ENCODE measurements at places on chromosomes 12 and 14.

DNA sequence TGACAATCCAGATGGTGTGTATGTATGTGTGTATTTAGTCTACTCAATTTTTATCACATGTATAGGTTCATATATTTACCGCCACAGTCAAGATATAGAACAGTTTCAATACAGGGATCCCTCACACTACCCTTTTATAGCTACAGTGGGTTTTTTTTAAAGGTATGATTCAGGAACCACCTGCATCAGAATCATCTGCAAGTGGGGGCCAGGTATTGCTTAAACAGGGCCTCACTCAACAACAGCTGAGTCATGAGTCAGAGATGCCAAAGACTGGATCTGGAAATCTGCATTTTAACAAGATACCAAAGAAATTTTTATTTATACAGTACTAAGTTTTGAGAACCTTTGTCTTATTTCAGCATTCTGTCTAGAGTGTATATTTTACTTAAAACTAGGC is 117.6 kb downstream of the SLC35F4 start:
- DNase-seq = no peak

DNA sequence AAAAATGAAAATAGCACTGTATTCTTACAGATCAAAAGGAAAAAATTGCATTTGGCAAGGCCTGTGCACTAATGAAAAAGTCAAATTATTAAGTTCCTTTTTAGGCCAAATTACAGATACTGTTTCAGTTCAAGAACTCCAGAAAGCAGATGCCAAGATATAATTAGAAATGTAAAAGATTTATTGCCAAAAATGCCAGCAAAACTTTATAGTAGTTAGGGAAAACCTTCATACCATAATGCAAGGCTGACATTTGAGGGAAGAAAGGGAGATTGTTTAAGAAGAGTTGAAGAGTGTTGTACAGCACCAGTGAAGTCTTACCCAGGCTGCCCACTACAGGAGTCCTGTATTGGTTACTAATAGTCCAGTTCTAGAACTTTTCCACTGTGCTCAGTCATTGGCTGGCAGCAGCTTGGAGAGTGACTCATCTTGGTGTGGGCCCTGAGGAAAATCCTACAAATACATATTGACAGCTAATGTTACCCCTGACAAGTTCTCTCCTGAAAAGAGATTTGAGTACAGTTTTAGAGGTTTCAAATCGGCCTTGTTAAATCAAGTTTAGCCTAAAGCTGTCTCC is 600.4 kb downstream of the C12orf50 start:
- DNase-seq = no peak

DNA sequence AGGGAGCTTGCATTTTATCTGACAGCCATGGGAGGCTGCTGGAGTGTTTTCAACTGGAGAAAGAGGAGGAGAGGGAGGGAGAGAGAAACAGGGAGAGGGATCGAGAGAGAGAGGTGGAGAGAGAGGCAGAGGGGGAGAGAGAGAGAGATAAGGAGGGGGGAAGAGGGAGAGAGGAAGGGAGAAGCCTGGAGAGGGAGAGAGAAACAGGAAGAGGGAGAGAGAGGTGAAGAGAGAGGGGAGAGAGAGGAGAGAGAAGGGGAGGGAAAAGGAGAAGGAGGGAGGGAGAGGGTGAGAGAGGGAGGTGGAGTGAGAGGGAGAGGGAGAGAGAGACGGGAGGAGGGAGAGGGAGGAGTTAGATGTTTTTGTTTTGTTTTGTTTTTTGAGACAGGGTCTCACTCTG is 45.6 kb downstream of the DNAH10 start:
- DNase-seq = no peak

DNA sequence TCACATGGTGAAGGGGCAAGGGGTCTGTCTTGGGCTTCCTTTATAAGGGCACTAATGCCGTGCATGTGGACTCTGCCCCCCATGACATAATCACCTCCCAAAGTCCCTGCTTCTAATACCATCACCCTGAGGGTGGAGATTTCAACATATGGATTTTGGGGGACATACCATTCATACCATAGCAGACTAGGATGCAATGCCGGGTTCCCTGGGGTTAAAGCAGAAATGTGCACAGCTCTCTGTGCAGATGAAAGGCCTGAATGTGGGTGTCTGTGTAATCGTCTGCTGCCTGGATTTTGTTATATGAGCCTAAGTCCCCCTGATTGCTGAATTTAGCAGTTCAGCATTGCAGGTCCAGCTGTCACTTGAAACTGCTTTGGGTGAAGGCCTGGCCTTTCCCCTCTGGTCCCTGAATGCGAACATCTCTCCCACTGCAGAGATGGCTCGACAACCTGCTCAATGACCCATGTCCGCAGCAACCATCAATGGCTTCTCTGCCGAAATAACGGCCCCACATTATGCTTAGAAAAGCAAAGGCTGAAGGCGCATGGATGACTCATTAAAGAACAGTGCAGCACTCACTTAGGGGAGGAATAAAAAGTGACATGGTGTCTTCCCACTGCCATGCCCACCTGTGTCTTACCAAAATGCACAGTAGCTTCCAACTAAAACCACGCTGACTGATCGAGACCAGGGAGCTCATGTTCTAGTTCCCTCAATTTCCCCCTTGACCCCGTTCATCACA is 286.3 kb downstream of the DPF3 start:
- DNase-seq = no peak

GRCh38 chr12:59149995-59150642 is 229.8 kb upstream of the LRIG3 start:
- no peak for DNase-seq

GRCh38 chr12:92947589-92948215 is 18.6 kb upstream of the EEA1 start:
- DNase-seq = no peak

DNA sequence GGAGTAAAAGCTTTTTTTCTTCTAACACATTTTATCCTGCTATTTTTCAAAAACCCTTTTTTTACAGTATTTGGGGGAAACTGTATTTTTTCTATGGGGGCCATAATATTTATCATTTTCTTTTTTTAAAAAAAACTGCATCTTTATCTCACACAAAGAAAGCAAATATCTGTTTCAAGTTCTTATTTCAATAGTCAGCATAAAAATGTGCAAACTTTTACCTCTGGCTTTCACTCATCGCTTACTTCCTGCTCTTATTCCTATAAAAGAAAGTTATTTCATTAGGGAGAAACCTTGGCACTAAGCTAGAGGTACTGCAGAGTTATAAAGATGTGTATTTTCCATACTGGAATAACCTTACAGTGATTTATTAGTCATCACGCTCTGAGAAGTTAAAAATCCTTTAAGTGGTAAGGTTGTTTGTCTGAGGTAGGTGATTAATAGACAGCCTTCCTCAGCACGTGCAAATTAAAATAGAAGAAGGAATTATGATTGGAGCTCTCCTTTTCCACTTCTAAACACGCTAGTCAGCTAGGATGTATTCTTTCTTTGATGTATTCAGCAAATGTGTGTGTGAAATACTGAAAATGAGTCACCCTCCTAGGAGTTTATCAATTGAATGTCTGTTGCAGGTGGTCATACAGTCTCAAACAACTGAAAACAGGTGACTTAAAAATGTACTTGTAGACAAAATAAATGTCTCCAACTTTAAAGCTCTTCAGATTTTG is 461.0 kb downstream of the GXYLT1 start:
- no peak for DNase-seq
